ENCODE measurements at places on chromosomes 5 and 9.
A peak's percentile ranks its signal among the peaks of the same experiment; 100 is the strongest.

GRCh38 chr5:9283473-9283872, 262.4 kb downstream of the SEMA5A start:
- no peak for DNase-seq

GRCh38 chr5:111134864-111135263, 42.7 kb downstream of the WDR36 start:
- DNase-seq = no peak

- no peak for DNase-seq
Observed at GRCh38 chr5:103111468-103111867, 8.5 kb downstream of the GIN1 start.

GRCh38 chr5:28927559-28928326, 1889.4 kb upstream of the CDH9 start:
- no peak for DNase-seq

- peak; percentile 3 for DNase-seq
Observed at GRCh38 chr5:31730139-31730538, 91.2 kb downstream of the PDZD2 start.

DNA sequence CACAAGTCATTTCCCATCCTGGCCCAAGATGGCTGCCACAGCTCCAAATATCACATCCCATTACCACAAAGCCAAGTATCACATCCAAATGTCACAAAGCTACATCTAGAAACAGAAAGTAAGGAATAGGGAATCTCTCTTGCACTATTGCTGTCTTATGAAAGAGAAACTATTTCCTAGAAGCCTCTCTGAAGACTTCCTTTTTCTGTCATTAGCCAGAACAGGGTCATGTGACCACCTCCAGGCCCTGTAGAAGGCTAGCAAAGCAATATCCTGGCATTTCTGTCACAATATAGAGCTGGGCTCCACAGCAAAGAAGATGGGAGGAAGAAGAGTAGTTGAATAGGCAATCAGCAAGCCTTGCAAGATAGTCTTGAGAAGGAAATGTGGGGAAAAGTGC, 99.2 kb downstream of the SH3TC2 start:
- peak; percentile 47 for DNase-seq

GRCh38 chr5:96875791-96876291, 459 bp upstream of the ERAP2 start:
- no peak for DNase-seq
